ENCODE measurements at places on chromosomes 6 and 20.

- DNase-seq = no peak
These were observed 800 bp downstream of the RWDD2A start for GRCh38 chr6:83193747-83194566.

DNA sequence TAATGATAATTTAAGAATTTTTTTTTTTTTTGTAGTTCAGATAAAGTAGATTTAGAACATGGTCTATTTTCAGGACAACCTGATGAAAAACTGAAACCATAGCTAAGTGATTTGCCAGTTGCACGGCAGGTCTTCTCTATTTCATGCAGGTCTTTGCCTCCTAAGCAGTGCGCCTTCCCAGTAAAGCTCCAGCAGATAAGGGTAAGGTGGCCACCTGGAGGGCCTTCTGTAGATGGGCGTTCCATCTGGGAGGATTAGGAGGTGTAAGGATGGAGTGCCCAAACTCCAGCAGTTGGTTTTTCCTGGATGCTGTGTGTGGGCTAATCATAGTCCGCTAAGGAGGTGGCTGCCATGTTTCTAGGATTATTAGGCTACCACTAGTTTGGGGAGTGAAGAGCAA is 107.1 kb downstream of the ARID1B start:
- DNase-seq = no peak

DNA sequence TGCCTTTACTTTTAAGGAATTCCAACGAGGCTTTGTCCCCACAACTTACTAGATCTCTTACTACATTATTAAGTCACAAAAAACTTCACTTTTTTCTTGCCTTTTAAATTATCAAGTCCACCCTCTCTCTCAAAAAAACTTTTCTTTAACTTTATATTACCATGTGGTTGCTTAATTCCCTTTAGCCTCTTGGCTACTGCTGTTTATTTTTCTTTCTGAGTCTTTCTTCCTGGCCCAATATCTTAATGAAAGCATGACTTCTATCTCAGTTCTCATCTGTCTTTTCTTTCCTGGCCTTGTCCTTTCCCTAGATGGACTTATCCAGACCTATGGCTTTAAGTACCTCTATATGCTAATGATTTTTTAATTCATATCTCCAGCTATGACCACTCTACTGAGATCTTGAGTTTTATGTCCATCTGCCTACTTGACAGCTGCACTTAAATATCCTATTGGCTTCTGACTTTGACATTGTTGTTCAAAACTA is 710.5 kb downstream of the RFPL4B start:
- DNase-seq = no peak

DNA sequence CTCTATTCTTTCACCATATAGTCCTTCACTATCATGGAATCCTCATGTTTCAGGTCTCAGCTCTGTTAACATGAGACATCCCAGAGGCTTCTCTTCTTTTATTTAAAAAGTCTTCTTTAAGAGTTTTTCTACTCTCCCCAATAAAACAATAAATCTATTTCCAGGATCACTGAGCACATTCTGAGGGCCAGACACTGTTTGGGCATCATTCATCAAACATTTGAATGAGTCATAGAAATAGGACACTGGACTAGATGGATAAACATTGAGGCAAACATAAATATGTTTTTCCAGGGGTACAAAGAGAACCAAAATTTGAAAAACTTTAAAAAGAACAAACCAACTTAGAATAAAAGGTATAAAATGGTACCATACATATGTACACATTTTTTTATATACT is 554.4 kb downstream of the KIF16B start:
- DNase-seq = no peak

DNA sequence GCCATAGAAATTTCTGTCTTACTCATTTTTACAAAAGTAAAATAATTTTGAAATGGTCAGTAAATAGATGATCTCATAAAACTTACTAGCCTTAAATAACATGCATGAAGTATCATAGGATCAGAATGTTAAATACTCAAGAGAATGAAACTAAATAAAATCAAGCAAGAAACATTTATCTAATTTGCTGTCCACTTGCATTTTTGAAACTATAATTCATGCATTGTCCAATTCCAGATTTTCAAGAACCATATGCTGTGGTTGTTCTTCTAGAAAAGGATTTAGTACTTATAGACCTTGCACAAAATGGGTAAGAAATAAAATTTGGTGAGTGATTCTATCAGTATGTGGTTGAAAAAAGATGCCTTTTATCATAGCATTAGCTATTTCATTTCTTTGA is 107.0 kb downstream of the STXBP5 start:
- DNase-seq = no peak

DNA sequence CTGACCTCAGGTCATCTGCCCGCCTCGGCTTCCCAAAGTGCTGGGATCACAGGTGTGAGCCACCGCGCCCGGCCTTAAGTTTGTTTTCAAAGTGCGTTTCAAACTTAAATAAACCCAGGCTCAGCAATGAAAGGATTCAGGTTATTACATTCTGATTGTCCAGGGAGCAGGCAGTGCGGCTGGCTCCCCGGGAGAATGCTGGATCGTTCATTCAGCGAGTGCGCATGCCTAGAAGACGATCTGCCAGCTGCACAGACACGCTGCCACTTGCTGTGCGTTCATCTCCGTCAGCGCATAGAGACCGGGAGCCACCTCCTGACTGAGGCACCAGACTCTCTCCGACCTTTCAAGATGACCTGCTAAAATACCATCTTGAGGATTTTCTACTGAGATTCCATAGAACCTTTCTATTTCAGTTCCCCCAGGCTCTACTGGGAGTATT is 163.9 kb upstream of the ZNF217 start:
- DNase-seq = no peak

DNA sequence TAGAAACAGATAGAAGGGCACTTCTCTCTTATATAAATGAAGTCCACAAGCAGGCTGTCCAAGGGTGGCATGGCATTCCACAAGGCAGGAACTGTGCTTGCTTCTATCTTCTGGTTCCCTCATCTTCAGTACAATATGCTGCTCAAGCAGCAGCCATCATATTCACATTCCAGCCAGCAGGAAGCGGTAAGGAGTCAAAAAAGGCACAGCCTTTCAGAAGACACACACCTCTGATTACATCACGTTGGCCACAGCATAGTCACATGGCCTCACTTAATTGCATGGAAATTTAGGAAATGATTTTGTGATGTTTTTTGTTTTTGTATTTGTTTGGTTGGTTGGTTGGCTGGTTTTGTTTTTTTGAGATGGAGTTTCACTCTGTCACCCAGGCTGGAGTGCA is 19.0 kb downstream of the REM1 start:
- DNase-seq = no peak

DNA sequence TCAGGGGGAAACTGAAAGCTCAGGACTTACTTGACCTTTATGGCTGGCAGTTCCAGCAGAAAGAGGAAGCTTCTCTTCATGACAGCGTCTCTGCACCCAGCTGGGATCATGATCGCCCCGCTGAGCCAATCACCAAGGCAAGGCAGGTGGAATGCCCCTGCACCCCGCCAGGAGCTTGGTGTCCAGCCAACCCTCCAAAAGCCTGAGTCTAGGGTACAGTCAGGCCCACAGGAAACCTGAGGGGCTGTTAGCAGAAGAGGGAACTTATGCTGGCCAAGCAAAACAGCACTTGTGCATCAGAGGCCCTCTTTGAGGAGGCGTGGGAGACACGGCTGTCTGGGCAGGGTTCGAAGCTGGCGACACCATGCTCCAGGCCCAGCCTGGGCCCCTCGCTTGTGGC is 188.3 kb upstream of the GMDS start:
- no peak for DNase-seq

- no peak for DNase-seq
These were observed 72.6 kb upstream of the DUSP22 start for GRCh38 chr6:219641-220198.

DNA sequence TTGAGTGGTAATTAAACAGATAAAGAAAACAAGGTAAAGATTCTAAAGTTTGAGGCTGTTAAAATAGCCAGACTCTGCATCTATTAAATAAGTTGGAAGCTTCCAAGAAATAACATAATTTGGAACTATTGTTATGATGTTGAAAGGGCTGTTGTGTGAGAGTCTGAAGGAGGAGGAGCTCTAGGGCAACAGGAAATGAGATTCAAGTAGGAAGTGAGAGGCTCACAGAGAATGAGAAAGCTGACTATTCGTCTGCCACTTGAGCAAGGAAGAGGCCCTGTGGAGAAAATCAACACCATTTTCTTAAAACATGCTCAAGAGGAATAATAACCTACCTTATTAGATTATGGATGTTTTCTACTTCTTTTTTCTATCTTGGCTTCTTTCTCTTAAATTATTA is 185.2 kb downstream of the SLC24A3 start:
- DNase-seq = no peak

Data from cortex of kidney (tissue), 1 donor.